ENCODE measurements at places on chromosomes 6 and 20. TPM values are rescaled to one million over a fixed set of nuclear protein-coding genes. Genes with fewer than 3 reads are reported as not detected.

- no peak for DNase-seq
These were observed 79.6 kb upstream of the SIRPA start for GRCh38 chr20:1815502-1816085.

- DNase-seq: no peak
These were observed 102.7 kb upstream of the SASH1 start for GRCh38 chr6:148239801-148240460.

DNA sequence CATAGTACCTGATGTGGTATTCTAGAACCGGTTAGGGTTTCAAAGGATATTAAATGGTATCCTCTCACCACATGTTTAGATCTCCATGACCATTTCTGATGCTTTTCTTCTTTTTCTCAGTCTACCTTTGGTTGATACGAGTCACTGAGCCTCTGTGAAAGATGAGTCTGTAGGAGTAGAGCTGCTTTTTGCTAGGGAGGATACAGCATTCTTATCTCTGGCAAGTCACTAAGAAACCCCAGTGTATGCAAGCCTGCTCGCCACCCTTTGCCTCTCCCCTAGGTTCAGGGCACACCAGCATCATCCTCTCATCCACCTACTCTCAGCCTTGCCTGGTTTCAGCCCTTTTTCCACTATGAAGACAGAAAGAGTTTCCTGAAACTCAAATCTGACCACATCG is 89.9 kb downstream of the MTFR2 start:
- no peak for DNase-seq

DNA sequence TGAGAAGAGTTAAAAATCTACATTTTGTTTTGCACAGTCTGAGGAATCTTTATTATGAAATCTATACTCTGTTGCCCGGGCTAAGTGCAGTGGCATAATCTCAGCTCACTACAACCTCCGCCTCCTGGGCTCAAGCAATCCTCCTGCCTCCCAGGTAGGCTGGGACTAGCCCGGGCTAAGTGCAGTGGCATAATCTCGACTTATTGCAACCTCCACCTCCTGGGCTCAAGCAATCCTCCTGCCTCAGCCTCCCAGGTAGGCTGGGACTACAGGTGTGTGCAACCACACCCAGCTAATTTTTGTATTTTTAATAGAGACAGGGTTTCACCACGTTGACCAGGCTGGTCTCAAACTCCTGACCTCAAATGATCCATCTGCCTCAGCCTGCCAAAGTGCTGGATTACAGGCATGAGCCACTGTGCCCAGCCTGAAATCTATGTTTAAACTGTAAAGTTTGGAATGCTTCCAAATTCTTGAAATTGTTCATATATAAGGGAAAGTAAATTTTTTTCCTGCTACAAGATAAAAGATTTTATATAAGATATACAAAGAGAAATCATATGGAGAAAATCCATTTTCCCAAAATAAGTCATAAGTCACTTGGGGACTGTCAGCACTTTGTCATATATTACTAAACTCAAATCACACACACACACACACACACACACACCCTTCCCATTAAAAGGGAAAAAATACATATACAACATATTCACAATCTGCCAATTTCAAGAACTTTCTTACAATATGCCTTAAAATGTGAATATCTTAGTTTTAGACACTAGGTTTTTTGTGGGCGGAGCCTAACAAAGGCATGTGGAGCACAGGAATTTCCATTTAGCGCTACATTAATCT is 19.4 kb downstream of the PTPRK start:
- no peak for DNase-seq

DNA sequence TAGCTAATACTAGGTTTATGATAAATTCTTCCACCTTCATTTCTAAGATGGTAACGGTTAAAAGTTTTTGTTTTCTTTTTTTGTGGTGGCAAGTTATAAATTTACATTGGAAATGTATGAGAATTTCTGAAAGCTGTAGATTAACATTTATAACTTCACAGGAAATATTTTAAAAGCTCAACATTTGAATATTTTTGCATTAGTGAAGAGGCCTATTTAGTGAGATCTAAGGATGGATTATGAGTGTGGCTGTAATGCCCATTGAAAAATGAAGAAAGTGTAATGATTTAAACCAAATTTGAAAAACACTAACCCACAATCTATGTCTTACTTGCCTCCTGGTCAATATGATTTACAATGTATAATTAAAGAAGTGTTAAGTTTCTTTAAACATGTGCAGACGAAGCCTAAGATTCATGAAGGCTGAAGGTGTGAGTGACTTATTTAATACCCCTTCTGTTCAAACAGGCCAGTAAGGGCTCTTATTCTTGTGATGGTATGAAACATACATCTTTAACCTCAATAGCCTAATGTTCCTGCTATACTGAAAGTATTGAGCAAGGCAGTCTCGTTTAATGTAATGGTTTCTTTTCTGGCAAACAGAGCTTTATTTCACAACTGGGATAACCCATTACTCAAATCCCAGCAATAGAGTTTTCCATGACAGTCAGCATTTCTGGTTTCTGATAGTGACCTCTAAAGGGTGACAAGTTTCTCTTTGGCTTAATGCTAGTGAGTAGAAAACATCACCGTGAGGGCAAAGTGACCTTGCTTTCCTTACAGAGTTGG is 13.2 kb downstream of the HDGFL1 start:
- DNase-seq: no peak

DNA sequence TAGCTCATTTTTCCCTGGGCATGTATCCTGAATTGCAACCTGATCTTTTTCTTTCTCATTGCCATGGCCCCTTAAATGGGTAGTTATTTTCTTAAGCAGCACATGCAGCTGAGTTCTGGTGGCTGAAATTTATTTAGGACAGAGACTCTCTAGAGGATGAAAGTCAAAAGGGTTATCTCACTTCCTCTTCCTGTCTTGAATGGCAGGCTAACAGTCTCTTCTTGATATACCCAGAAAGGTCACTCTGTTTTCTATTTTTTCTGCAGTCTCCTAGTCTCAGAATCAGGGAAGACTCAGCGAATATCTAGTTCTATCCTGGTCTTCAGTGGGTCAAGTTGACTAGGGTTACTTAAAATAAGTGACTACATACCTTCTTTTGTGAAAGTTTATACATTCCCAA is 243.3 kb downstream of the EPHA7 start:
- DNase-seq: no peak

DNA sequence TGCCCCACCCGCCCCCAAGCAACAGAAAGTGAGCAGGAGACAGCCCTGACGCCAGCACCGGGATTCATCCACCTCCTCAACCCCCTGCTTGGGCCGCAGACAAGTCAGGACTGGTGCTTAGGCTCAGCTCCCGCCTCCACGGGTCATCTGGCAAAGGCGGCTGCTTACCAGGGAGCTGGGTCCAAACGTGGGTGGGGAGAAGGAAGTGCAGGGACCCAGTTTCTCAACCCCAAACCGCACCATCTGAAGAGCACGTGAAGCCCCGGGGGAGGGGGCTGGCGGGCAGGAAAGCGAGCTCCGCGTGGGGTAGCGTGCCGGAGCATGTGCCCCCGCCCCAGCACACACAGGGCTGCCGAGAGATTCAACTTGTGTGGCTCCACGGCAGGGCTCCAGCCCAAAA is 87.2 kb downstream of the BMP7 start:
- no peak for DNase-seq

GRCh38 chr6:137248702-137249101 is 29.5 kb upstream of the IFNGR1 start:
- DNase-seq: no peak

DNA sequence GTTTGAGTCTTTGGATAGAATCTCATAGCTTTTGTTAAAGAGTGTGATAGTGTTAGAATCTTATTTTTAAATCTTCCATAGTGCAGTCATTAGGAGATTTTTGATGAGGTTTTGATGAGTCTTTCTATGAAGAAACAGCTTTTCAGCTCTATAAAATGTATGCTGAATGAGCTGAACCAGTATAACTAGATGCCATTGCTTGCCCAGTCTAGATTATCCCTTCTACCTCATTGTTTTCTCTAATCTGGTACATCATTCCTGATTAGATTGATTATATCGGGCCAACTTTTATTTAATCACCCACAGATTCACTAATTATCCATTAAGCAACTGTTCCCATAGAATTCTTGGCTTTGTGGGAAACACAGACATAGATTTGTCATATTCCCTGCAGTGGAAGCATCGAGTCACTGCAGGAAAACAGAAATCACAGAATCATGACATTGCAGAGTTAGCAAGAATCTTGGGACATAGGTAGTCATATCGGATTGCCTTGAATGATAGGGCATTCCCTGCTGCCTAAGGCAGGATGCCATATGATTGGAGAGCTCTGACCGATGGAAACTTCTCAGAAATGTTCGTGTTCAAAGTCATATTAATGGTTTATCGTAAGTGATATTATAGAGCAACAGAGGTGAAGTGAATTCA is 882.7 kb upstream of the FLRT3 start:
- no peak for DNase-seq

The DCDC2 gene
- total RNA-seq: not detected

The COX4I2 gene
- total RNA-seq: not detected

The WDR46 gene
- 60.3 TPM for total RNA-seq

The SERPINB6 gene
- total RNA-seq: 161 TPM

Data from thoracic aorta (tissue), 2 donors.